ENCODE measurements at places on chromosomes 6 and 20. TPM values are rescaled to one million over a fixed set of nuclear protein-coding genes. Genes with fewer than 3 reads are reported as not detected.

DNA sequence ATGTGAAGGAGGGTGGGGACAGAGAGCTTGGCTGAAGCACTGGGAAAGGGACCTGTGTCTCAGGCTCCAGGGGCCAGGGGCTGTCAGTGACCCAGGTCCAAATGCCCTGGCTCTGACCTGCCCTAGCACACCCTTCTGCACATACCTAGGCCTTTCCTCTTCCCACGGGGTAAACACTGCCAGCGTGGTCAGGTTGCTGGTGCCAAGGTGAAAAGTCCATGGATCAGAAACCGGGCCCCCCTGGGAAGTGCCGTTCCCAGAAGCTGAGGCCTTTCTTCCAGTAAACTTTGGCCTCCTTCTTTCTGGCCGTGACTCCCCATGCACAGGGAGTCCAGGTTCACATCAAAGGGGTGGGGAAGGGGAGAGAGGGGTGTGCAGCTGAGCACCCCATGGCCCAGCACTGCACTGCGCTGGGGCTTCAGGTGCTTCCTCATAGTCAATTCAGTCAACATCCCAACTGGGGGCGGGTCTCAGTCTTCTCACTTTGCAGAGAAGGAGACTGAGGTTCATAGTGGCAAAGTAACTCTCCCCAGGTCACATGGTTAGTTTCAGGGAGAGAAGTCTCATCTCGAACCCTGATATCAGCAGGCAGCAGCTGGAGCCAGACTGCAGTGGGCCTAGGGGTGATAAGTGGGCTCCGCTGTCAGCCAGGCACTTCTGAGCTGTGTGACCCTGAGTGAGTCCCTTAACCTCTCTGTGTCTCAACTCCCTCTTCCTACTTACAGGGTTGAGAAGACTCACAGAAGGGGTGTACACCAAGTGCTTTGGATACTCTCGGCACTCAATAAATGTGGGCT, 17.0 kb downstream of the PCK1 start:
- no peaks in the 10 kb centered on the region for H3K36me3 ChIP-seq
- H3K27ac ChIP-seq: no peak overlapping the region
- peaks cover 6% of the 10 kb centered on the region for H3K4me1 ChIP-seq

- H3K27me3 ChIP-seq: no peaks in the 10 kb centered on the region
- H3K4me1 ChIP-seq: no peaks in the 10 kb centered on the region
- no peak overlapping the region for H3K27ac ChIP-seq
- no peak for DNase-seq
These were observed 233.3 kb downstream of the PREX1 start for GRCh38 chr20:48594533-48594932.

Gene SLC9A8
- 7.0 TPM for total RNA-seq

Gene CCR6
- total RNA-seq: not detected
